ENCODE measurements at places on chromosomes 3 and 15. TPM values are rescaled to one million over a fixed set of nuclear protein-coding genes. Genes with fewer than 3 reads are reported as not detected.
A peak's percentile ranks its signal among the peaks of the same experiment; 100 is the strongest.

GRCh38 chr3:46463868-46464241 is 850 bp downstream of the LTF start:
- DNase-seq = no peak

DNA sequence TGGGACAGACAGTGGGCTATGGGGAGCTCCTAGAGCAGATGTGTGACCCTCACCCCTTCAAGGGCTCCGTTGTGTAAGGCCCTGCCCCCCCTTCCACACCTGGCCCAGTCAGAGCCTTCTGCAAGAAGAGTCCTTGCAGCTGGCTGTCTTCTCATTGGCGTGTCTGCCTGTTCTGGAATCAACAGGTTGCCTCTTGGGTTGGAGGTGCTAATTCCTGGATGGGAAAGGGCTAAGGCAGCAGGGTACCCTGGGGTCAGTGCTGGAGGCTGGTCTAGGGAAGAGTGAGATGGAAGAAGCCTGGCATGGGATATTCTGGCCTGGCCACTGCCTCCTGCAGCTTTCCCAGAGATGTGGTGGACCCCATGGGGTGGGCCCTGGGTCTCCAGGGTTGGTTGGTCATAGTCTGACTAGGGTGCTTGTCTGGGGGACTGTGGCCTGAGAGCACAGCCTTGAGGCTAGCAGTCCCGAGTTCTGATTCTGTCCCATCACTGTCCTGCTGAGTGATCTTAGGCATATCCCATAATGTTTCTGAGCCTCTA is 5.1 kb downstream of the TEX264 start:
- no peak for DNase-seq

DNA sequence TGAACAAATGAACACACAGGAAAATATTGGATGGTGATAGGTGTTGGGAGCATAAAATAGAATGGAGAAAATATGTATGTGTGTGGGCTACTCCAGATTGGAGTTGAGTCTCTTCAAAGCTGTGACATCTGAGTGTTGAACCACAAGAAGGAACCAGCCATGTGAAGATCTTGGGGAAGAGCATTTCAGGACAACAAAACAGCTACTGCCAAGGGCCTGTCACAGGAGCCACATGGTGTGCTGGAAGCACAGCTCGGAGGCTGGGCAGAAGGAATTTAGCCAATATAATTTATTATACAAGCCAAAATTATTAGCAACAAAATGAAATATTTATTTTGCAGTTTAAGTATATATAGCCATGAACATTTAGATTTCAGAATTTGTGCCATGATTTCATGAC is 108.3 kb upstream of the FGF7 start:
- DNase-seq = no peak

The FETUB gene
- not detected for polyA plus RNA-seq

The BTLA gene
- polyA plus RNA-seq = 0.04 TPM

DNA sequence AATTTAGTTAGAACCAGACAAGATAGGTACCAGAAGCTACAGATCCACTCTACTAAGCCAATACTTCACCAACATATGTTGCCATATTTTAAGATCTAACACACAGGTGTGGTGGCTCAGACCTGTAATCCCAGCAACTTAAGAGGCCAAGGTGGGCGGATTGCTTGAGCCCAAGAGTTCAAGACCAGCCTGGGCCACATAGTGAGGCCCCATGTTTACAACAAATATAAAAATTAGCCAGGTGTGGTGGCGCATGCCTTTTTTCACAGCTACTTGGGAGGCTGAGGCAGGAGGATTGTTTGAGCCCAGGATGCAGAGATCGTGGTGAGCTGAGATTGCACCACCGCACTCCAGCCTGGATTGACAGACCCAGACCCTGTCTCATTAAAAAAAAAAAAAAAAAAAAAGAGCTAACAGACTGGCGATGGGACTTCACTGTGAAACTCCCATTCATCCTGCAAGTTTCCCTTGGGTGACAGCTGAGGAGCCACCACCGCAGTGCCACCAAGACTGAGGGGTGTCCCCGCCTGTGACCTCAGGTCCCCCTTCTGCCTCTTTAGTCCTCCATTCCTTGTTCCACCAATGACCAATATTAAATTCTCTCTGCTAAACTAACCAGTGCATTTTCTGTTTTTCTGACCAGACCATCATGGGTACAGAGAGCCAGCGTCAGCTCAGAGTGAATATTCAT is 163.3 kb downstream of the OR4M2 start:
- no peak for DNase-seq

DNA sequence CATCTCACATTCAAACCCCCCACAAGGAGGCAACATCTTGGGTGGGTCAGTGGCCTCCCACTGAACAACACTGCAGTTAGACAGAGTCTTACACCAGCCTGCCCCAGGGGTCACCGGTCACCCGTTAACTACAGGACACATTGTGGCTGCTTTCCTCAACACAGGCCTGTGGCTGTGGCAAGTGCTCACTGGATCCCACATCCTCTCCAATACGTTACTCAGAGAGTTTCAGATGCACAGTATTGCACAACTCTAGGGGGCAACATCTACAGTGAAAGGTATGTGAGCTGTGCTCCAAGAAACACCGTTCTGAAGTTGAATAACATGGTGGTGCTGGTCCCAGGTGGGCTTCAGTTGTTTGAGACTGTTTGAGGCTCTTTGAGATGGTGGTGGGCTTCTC is 41.0 kb downstream of the CTDSPL start:
- DNase-seq = no peak

- DNase-seq = peak; percentile 100
These were observed at the start of gene HDAC11 for GRCh38 chr3:13479582-13480339. TSS of gene HDAC11 (plus strand) at chr3:13480306. CDS start at chr3:13480348, 42 bp downstream.

The POLR2H gene
- polyA plus RNA-seq = 52.6 TPM

GRCh38 chr3:63768386-63768785 is 50.7 kb upstream of the C3orf49 start:
- no peak for DNase-seq

DNA sequence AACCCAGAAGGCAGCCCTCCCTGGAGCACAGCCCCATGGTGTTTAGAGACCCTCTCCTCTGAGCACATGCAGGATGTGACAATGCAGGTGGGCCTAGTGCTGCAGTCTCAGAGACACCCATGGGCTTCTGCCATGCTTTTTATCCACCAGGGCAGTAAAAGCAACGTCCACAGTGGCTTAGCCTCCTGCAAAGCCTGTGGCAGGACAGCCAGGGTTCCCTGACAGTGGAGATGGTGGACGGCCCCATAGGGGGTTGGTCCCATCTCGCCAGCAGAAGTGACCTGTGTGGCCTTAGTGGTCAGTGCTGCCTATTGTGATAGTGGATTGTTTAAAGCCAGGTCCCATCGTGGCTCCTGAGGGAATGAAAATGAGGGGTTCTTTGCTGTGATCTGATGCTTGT is 46.6 kb downstream of the APBA2 start:
- no peak for DNase-seq

GRCh38 chr3:38001456-38002081 is 11.0 kb downstream of the VILL start:
- DNase-seq = peak; percentile 51

The TRAIP gene
- polyA plus RNA-seq = 2.8 TPM

DNA sequence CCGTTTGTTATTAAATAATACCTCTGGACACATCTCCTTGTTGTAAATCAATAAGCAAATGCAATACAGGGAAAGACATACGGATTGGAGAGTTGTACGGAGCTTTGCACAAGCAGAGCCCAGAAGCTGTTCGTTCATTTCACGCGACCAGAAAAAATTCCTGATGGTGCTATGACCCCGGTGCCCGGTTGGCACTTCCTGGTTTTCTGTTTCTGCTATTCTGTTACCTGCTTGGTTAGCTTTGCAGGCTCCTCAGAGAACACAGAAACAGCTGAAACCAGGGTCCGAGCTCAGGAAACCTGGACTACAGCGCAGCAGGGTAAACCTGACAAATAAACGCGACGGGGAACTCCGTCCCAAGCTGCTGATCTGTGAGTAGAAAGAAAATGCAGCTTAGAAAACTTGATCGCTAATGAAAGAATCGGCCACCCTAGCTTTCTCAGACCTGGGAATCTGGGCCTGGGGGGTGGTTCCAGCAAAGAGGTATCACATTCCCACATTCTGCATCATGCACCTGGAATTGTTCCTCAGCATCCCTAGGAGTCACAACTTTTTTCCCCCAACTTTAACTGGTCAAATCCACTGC is 845 bp downstream of the CNTN3 start:
- no peak for DNase-seq

GRCh38 chr15:40808861-40809450 is 1.7 kb upstream of the DNAJC17 start:
- DNase-seq = no peak

The DNASE1L3 gene
- 10.3 TPM for polyA plus RNA-seq

- no peak for DNase-seq
These were observed 276.1 kb downstream of the NFKBIZ start for GRCh38 chr3:102125197-102125993.

- DNase-seq = no peak
These were observed 177.8 kb upstream of the LRTM1 start for GRCh38 chr3:55105647-55106046.

- no peak for DNase-seq
These were observed 6.7 kb downstream of the ADPRH start for GRCh38 chr3:119585856-119586570.

DNA sequence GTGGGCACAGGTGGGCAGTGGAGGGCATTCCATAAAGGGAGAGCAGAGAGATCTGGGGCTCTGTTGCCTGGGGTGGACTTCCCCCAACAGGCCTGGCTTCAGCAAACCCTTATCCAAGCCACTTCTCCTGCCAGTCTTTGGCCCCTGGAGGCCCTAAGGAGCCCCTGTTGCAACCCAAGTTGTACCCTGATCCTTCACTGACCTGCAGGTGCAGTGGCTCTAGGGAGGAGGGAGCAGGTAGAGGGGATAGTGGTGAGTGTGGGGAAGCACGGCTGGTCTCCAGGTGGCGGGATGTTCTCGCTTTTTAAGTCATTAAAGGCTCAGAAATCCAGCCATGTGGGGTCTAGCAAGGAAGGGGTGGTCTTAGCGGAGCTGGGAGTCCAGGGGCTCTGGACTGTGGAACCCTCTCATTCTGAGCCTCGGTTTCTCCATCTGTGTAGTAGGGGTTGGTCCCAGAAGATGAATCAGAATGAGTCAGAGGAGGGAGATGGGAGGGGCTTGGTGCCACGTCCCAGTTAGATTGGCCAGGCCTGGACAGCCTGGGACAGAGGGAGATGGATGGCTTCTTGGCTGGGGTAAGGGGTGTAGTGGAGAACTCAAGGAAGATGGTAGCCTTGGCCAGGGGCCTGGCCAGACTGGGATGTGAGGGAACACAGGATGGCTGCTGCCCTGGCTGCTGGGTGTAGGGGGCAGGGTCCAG is 2.6 kb downstream of the ZBTB47 start:
- no peak for DNase-seq

- DNase-seq = no peak
These were observed 493.8 kb upstream of the NECTIN3 start for GRCh38 chr3:110577854-110578253.

DNA sequence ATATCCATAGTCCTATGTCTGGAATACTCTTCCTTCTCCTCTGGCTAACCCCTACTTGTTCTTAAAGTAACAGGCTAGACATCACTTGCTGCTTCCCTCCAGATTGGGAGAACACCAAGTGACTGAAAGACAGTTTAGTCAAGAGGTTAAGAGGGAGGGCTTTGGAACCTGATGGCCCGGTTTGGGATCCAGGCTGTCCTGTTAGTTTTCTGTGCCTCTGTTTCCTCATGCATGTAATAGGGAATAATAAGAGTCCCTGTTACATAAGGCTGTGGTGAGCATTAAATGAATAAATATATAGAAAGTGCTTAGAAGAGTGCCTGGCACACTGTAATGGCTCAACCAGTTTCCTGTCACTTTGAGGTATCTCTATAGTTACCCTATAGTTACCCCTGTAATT is 66.3 kb downstream of the TAMM41 start:
- no peak for DNase-seq

All from ovary (tissue), 10 donors.